Glutamatergic neuron (in vitro differentiated cells): ENCODE measurements at places on chromosomes 2 and 18. TPM values are rescaled to one million over a fixed set of nuclear protein-coding genes. Genes with fewer than 3 reads are reported as not detected.
A peak's percentile ranks its signal among the peaks of the same experiment; 100 is the strongest.

GRCh38 chr2:152227969-152228592, 52.5 kb upstream of the STAM2 start:
- DNase-seq = no peak

GRCh38 chr2:241540771-241541561, 17.6 kb upstream of the BOK start:
- DNase-seq = peak; percentile 67

DNA sequence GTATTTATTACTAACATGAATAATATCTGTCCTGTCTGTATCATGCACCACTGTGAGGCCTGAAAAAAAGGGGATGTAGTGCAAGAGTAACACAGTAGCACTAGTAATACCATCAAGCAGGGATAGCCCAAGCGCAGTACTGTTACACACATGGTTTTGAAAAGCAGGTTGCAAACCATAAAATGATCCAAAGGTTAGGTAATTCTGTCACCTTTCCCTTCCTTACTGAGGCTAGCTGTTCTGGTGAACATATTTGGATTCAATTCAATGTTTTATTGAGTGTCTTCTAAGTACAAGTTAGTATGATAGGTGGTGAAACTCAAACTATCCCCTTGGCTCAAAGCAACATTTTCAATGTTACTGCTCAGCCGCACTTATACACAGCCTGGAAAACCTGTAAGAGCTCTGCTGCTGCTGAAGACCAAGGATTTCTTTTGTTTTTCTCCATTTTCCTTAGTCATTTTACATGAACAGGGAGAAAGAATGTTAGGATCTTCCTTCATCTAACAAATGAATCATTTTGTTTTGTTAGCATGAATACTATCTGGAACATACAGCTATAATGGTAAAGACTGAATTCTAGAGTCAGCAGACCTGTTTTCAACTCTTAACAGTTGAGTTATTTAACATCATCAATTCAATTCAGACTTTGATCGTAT, 102.5 kb upstream of the ITPRID2 start:
- no peak for DNase-seq

The NEU2 gene
- total RNA-seq = not detected

The EHD3 gene
- 11.5 TPM for total RNA-seq
